ENCODE measurements at places on chromosomes 1 and 21.

GRCh38 chr21:45301521-45302081 is 13.9 kb upstream of the POFUT2 start:
- DNase-seq: no peak

- no peak for DNase-seq
Observed at GRCh38 chr1:32613472-32613871, 36.9 kb downstream of the ZBTB8OS start.

- DNase-seq: no peak
Observed at GRCh38 chr1:234613128-234613875, 3.3 kb upstream of the IRF2BP2 start.

DNA sequence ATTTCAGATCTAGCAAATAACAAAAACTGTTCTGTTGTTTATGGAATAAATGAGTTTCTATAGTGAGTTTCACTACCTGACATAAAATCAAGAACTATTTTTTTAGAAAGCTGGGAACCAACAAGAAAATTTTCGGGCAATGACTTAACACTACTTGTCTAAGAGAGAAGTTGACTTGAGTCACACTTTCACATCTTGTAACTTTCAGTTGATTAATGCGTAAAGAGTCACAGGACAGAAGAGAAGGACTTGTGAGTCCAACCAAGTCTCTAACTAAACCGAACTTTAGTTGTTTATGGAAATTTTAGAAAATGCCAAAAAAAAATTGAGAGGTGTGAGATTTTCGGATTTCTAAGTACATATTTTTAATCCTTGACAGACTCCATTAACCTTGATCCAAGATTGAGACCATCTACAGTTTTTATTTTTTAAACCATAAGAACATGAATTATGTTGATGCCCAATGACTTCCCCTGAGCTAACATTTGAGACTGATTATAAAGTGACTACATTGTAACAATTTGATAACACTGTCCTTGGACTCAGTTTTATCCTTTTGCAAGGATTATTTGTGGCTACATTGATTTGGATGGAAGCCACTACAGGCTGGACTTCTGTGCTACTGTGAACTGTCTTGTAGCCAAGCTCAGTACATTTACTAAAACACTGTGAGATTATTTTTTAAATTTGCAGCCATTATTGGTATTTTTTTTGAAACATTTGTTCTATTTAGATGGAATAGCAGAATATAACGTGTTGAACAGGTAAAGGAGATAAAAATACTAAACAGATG is 284.0 kb downstream of the PTPRC start:
- peak; percentile 64 for DNase-seq

GRCh38 chr1:23496490-23497181 is 12.7 kb upstream of the ASAP3 start:
- no peak for DNase-seq

- DNase-seq: no peak
Observed at GRCh38 chr1:52150946-52151345, 9.1 kb downstream of the ZFYVE9 start.

DNA sequence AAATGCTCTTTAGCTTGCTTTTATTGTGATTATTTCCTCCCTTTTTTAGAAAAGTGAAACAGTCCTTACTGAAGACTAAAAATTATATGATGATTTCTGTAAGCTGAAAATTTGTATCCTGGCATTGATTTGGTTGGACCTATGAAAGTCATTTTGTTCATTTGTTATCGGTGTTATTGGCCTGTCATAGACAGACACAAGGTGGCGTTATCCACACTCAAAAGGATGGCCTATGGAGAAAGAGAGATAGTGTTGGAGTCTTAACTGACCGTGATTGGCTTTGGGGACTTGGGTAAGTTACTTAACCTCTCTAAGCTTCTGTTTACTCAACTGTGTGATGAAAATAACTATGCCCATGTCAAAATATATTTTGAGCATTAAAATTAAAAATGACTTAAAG is 203.6 kb upstream of the CHODL start:
- no peak for DNase-seq

DNA sequence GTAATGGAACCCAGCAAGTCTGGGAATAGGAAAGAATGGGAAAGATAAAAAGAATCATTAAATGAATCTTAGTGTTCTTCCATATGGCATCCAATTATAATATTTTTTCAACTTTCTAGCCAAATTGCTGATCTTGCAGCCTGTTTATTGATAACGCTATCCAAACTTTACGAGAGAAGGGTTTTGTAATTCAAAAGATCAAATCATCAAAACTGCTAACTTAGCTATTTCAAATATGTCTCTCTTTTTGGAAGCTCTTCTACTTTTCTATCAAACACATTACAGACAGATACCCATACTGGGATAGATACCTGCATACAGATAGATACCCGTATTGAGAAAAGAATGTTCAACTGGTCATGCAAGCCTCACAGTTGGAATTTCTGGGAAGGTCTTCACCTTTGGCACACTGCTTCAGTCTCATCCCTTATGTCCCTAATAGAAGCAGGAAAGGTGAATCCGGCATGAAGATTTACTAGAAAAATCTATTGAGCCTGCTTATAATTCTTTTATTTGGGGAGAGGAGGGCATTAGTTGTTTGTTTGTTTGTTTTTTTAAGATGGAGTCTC is 75.0 kb upstream of the EXO1 start:
- no peak for DNase-seq

DNA sequence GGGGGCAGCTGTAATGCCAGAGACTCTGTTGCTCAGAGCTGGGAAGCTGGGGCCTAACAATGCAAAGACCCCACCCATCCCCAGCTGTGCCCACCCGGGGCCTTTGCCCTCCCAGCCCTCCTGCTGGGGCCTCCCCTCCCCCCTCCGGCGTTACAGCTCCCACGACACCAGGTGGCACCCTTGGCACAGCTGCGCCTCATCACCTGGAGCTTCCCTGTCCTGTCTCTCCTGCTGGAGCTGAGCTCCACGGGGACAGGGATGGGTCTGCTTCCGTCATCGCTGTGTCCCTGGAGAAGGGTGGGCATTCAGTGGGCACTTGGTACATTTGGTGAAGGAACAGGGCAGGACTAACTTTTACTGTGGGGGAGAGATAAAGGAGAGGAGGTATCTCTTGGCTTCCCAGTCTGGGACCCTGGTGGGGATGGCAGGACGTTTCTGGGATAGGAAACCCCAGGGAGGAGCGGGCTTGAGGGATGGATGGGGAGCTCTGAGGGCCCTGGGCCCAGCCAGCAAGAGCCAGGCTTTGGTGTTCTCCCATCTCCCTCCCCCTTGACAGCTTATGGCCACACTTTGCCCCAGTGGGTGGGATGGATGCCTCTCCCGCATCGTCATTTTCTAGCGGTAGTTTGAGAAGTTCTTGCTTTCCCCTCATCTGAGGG is 453.2 kb downstream of the PTPRU start:
- no peak for DNase-seq

- DNase-seq: no peak
Observed at GRCh38 chr1:44108241-44108640, 10.4 kb upstream of the KLF17 start.

DNA sequence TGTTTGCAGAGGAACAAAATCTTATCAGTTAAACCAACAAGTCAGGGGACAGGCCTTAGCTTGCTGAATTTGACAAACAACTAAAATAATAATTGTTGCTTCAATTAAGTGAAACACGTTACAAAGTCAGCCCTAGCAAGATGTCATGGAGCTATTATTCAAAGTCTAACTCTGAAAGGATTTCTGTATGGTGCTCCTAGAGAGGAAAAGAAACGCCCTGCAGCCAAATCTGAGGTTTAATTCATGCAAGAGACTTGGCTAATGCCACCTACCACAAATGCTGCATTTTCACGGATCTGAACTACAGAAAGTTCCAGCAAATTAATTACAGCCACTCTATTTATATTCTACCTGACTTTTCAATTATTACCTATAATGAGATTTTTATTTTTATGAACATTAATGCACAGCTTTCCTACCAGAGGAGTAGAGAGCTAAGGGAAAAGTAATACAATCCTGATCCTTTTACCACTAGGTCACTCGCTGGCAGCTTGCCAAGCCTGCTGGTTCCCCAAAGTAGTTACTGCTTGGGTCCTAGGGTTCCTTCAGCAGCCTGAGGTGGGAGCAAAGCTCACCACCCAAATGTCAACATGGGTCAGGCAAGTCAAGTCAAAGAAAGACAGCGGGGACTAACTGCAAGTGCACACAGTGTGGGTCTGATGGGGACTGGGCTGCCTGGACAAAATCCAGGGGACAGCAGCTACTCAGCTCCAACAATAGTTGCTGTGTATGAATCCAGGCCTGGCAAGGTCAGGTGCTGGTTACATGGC is 8.5 kb downstream of the COLGALT2 start:
- DNase-seq: no peak

DNA sequence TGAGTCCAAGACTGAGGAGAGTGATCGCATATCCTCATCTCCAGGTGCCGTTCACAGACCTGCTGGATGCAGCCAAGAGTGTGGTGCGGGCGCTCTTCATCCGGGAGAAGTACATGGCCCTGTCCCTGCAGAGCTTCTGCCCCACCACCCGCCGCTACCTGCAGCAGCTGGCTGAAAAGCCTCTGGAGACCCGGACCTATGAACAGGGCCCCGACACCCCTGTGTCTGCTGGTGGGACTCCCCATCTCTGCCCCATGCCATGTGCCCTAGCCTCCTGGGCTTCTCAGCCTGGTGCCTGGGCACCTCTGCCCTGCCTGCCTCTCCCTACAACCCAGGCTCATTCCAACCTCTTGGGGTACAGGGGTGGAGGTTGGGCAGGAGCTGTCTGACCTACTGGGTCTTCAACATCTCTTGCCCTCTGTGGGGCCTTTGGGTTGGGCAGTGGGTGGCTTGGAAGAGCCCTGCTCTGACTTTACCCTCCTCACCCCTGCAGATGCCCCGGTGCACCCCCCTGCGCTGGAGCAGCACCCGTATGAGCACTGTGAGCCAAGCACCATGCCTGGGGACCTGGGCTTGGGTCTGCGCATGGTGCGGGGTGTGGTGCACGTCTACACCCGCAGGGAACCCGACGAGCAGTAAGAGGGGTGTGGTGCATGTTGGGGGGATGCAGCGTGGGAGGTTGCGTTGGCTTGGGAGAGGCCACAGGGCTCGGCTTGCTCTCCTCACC is 7.2 kb downstream of the AMPD2 start:
- no peak for DNase-seq

DNA sequence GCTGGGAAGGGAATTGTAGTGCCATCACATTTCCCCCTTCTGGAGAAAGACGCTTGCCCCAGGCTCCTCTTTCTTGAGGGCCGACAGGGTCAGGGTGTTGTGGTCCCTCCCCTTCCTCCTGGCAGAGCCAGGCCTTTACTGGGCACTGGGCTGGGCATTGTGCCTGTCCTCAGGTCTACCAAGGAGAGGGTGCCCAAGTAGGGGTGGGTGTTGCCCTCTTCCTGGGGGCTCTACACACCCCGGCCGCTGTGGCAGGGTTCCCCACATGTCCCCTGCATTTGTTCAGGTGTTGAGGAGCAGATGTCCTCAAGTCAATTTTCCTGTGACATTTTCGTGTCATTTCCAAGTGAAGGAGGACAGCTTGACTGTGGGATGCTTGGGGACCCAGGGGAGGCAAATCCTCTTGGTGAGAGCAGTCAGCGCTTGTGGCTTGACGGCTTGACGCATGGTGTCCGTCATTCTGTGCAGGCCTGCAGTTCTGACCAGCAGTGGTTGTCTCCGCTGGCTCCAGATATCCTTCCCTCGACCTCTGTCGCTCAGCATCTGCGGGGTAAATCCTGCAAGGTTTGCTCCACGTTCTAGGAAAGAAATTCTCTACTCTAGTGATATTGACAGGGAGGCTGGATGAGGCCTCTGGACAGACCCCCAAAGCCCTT is 181.9 kb upstream of the VAMP3 start:
- no peak for DNase-seq

- no peak for DNase-seq
Observed at GRCh38 chr1:21622466-21623315, 46.5 kb downstream of the RAP1GAP start.

- DNase-seq: peak; percentile 87
Observed at GRCh38 chr1:1069056-1069710, 4.9 kb downstream of the RNF223 start.

- DNase-seq: peak; percentile 66
Observed at GRCh38 chr1:160646711-160647328, at the start of gene SLAMF1. Gene SLAMF1 (minus strand): TSS chr1:160647044. CDS start chr1:160646945, 99 bp downstream.

GRCh38 chr1:174448531-174448883 is 743 bp downstream of the GPR52 start:
- DNase-seq: no peak

Data from GM06990 (cell line).